AG08395 (cell line): ENCODE measurements at places on chromosomes 3 and 15.

DNA sequence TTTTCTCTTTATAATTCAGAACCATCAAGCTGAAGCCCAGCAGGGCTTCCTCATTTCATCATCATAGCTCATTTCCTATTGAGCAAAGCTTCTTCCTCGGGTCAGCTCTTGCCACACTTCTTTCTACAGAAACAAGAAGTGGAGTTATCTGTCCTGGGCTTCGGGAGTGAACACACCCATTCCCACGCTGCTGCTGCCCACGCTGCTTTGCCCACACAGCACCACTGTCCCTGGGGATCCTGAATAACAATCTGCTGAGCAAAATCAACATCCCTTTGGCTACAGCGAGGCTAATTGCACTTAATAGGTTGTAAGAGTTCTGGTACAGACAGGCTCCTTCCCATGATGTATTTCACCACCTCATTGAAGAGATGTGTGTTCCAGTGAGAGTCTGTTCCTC lies 23.7 kb downstream of the CEP19 start:
- peak; percentile 48 for DNase-seq

GRCh38 chr15:81311752-81312464 lies 12.0 kb downstream of the STARD5 start:
- peak; percentile 33 for DNase-seq

- no peak for DNase-seq
Observed at GRCh38 chr15:67953299-67953698, 100.8 kb upstream of the PIAS1 start.

- peak; percentile 93 for DNase-seq
Observed at GRCh38 chr15:67065531-67066005, at the start of gene SMAD3. TSS of gene SMAD3 (plus strand) at chr15:67065602. CDS start at chr15:67066155, 553 bp downstream.

DNA sequence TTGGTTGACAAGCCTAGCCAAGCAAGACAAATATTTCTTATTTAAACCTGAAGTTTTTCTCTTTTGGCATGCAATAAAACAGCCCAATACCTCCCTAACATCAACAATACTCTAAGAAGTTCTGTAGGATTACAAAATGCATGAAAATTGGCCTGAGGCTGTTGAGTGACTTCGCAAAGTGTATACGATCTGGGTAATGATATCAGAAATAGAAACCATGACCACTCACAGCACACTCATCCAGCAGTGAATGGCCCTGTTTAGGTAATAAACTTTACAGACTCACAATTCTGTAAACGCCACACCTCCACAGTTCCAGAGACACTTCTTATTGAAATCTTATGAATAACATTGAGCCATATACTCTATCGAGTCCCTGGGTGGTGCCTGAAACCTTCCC lies 83.0 kb upstream of the NAALADL2 start:
- DNase-seq = no peak

DNA sequence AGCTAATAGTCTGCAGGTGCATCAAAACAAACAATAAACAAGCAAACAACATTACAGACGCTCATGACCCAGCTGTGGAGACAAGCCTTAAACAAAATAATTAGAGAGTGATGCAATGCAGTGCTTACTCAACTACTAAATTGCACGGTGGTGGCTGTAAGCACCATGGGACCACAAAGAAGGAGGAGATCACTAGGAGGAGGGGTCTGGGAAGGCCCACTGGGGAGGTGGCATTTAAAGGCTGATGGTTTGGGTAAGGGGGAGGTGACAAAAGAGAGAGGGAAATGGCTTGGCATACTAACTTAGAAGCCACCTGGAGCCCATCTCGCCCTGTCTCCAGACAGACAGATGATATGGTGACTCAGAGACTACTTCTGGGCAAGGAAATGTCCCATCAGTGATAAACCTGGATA lies 516.7 kb downstream of the FOXP1 start:
- DNase-seq = peak; percentile 34

DNA sequence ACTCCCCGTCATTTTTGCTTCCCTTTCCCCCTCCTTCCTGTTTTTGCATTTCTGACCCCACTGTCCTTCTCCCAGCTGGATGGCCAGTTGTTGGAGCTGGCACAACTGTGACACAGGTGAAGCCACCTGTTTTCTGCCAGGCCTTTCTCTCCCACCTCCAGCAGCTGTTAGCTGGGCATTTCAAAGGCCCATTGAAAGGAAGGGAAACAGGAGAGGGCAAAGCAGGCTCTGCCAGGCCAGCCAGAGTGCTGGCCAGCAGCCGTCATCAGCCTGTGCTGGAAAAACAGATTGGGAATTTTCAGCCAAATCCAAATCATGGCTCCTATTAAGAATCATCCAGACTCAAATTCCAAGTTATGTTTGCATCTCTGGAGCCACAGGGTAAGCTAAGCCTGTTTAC lies 155.2 kb upstream of the C2CD4B start:
- DNase-seq = no peak
